ENCODE measurements at places on chromosomes 7 and 10.

- DNase-seq = no peak
Observed at GRCh38 chr7:85520175-85520574, 333.3 kb upstream of the SEMA3D start.

GRCh38 chr7:55140221-55140940 is 121.6 kb downstream of the EGFR start:
- no peak for DNase-seq

GRCh38 chr10:131363416-131363815 is 51.9 kb upstream of the TCERG1L start:
- DNase-seq = no peak

- DNase-seq = no peak
Observed at GRCh38 chr10:43299579-43299978, 32.7 kb upstream of the RASGEF1A start.

- no peak for DNase-seq
Observed at GRCh38 chr10:30763918-30764317, 134.4 kb upstream of the LYZL2 start.

DNA sequence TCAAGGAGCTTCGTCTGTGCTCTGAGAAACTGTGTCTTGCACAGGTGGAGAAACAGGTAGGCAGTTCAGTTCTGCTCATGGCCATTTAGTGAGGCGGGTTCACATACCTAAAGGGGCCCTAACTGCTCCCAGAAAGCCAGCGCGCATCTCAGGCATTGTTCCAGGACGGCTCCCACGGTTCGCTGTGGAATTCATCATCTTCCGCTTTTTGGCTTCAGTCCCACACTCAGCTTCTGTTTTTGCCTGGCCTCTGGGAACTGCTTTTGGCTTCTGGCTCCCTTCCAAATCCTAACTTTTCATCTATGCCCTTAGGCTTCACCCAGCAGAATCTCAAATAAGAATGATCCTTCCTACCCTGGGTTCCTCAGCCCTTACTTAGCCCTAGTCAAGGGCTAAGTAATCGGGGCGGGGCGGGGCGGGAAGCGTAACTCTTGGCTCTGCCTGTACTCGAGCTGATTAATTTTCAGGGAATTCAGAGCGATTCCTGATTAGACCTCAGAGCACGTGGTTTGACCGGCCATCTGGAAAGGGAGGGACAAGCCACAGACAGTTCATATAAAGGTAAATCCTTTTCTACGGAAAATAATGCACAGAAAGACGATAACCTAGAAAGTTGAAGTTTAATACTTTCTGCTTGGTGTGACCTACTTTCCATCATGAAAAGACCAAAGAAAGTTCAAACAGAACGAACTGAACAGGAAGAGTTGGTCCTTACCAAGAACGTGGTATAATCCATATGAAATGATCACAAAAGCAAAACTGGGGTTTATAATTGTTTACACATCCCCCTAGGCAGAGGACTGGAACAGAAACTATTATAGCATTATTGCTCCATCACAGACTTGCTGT is 105.7 kb downstream of the ST8SIA6 start:
- no peak for DNase-seq

DNA sequence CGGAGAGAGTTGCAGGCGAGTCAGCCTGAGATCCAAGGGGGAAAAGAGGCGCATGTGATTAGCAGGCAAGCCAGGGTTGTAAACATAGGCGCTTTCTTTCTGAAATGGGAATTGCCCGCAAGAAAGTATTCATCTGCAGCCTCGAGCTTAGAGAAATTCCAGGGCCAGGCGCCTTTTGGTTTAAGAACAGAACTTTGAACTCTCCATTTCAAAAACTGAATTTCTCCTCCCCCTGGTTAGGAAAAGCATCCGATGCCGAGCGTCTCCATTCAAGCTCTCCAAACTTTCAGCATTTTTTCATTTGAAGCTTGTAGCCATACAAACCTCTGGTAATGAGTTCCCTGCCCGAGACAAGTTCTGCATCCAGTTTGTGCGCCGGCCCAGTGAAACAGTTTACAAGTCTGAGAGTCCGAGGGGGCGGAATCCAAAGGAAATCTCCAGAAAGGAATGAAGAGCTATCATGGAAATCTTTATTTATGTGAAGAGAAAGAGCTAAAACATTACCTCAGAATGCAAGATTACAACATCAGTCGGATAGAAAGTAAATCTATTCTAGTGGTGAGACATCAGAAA is 69.9 kb downstream of the FAM204A start:
- peak; percentile 38 for DNase-seq

- DNase-seq = no peak
Observed at GRCh38 chr10:97353945-97354344, 19.4 kb upstream of the FRAT2 start.

GRCh38 chr10:48282829-48283228 is 8.3 kb upstream of the FRMPD2 start:
- no peak for DNase-seq

GRCh38 chr10:124561206-124561605 is 99.6 kb downstream of the LHPP start:
- no peak for DNase-seq

DNA sequence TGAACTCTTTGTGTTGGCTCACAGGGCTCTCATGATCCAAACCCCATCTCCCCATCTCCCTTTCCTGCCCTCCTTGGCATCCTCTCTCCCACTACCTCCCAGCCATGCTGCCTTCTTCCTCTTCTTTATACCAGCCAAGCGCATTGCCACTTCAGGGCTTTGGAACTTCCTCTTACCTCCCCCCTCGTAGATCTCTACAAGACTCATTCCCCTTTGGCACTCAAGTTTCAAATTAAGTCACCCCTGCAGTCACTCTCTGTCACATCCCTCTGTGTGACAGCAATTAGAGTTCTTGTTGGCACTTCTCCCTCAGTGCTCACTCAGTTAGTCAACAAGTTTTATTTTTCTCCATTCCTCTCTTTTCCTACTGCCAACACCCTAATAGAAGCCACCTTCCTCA is 20.8 kb upstream of the NRP1 start:
- no peak for DNase-seq

GRCh38 chr10:78727728-78728127 is 341.0 kb upstream of the ZMIZ1 start:
- peak; percentile 16 for DNase-seq

DNA sequence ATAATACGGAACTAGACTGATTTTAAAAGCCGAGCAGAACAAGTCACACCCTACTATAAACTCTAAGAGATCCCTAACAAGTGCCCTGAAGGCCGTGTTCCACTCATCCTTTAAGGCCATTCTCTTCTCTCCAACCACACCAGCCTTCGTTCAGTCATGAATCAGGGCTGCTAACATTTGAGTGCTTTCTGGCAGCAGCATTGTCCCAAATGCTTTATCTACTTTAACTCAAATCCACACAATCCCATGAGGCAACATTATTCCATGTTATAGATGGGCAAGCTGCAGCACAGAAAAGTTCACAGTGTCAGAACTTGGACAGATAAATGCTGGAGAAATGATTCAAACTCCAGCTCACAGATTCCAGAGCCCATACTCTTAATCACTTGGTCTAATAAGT is 73.5 kb downstream of the MALSU1 start:
- no peak for DNase-seq

- no peak for DNase-seq
Observed at GRCh38 chr10:97876402-97876801, 26.8 kb downstream of the GOLGA7B start.

DNA sequence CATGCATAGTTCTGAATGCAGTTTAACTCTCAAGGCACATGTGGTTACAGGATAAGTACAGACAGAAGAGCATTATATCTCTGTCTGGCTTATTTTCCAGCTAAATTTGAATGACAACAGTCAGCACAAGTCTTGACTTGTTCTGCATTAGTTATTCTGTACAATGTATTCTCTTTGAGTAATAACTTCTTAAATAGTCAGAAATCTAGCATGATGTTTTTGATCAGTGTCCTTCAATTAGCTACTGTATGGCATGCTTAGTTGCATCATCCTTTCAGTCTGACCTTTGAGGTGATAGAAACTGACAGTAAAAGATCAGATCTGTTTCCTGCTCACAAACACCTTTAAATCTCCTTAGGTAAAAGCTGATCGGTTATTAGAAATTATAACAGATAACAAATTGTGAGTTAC is 118.1 kb downstream of the ARL4A start:
- DNase-seq = no peak

DNA sequence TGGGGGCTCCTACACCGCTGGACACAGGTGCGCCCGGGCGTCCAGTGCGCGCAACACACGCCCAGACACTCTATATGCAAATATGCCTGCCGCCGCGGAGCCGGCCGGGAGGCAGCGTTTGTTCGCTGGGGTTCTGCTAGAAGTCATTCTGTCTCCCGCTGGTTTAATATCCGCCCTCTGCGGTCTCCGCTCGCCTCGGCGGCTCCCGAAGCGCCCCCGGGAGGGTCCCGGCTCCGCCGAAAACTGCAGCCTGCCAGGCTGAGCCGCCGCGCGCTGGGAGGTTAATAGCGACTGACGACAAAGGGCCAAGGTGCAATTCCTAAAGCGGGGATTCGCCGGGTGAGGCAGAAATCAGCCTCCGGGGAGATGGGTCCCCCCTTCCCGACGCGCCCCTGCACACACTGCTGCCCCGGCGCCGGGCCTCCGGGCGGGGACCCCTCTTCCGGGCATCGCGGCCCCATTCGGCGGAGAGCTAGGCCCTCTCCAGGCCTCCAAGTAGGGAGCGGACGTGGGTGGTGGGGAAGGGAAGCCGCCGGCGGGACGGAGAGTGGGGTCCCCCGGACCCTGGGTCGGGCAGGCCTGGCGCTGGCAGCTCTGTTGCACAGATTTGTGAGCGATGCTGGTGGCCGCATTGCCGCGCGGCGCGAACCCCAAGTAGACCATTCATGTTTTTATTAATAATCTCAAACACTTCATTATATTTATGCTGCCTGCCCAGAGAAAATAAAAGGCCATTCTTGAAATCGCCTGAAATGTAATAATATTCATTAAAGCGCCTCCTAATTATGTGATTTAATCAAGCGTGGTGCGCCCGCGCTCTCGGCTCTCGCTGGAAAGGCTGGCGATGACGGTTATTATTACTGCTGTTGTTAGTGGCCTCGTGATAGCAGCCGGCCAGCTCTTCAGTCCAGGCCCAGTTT is 9.1 kb downstream of the EN2 start:
- no peak for DNase-seq

DNA sequence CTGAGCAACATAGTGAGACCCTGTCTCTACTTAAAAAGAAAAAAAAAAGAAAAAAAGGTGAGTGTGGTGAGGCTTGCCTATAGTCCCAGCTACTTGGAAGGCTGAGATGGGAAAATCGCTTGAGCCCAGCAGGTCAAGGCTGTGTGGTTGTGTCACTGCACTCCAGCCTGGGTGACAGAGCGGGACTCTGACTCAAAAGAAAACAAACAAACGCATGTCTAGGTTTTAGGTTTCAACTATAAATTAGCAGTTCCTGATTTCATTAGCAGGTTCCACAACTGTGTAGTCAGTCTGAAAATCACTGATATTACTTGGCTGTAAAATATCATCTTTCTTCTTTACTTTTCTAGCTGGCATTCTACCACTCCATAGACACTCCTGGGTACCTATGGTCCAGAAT is 155.7 kb upstream of the HGF start:
- no peak for DNase-seq

DNA sequence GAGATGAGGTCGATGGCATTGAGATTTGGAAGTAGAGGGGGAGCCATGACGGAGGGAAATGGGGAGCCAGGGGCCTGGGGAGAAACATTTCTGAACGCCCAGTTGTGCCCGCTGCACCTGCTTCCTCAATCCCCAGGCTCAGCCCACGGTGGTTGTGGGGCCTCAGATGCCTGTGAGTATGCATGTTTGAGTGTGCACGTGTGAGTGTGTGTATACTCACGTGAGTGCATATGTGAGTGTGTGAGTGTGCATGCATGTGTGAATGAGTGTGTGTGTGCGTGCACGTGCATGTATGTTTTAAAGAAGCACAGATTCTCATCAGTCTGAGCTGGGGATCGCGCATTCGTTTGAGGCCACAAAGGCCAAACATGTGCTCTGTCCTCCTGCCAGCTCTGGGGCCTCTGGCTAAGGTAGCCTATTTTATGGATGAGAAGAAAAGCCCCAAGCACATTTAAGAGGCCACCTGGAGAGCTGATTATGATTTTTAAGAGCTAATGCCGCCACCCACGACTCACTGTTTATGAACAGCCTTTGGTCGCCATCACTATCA is 154.8 kb downstream of the ARHGAP12 start:
- DNase-seq = no peak

- no peak for DNase-seq
Observed at GRCh38 chr7:131090886-131091692, 236.6 kb upstream of the MKLN1 start.

DNA sequence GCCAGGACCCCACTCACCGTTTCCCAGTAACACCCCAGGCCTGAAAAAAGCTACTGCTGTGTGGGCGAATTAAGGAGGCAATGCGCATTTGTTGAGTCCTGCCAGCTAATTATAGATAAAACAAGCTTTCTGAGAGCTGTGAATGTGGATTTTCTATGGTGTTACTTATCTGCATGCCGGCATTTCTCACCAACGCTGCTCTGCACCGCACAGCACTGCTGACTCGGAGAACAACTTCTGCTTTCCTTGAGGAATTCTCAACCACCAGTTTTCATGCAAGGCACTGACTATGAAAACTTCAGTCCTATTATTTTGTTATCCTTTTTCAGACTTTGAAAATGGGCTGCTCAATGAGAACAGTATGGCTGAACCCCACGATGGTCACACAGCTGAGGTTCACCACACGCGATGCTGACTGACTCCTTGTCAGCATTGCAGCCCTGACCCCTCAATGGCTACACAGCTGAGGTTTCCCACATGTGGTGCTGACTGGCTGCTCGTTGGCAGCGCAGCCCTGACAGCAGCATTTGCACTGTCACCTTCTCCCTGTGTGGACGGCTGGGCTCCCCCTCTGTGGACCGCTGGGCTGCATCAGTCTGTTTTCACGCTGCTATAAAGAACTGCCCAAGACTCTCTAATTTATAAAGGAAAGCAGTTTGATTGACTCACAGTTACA is 190.6 kb downstream of the DIP2C start:
- no peak for DNase-seq

DNA sequence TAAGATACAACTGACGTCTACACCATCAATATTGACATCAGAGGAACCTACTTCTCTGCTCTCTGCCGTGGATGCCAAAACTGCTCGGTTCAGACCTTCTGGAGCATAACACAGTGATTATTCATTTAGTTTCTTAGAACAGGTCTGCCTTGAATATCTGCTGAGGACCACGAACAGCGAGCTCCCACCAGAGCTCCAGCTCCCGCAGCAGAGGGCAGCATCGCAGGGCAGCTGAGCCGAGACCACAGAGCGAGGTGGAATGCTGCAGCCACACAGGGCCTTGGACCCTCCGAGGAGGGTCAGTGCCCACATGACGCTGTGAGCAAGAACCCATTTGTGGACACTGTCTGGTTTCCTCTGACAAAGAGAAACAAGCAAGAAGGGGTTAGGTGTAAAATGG is 6.8 kb downstream of the VIPR2 start:
- DNase-seq = no peak

- no peak for DNase-seq
Observed at GRCh38 chr7:115549910-115550309, 480.7 kb downstream of the TFEC start.

GRCh38 chr7:82699773-82700186 is 256.2 kb upstream of the CACNA2D1 start:
- DNase-seq = no peak

- DNase-seq = no peak
Observed at GRCh38 chr7:113622796-113623195, 296.0 kb downstream of the PPP1R3A start.

Measured in anterior cingulate cortex (tissue), 58 donors.